ENCODE measurements at places on chromosomes 7 and 10.

GRCh38 chr7:70694434-70694970 lies 437.4 kb upstream of the GALNT17 start:
- DNase-seq, result no peak

DNA sequence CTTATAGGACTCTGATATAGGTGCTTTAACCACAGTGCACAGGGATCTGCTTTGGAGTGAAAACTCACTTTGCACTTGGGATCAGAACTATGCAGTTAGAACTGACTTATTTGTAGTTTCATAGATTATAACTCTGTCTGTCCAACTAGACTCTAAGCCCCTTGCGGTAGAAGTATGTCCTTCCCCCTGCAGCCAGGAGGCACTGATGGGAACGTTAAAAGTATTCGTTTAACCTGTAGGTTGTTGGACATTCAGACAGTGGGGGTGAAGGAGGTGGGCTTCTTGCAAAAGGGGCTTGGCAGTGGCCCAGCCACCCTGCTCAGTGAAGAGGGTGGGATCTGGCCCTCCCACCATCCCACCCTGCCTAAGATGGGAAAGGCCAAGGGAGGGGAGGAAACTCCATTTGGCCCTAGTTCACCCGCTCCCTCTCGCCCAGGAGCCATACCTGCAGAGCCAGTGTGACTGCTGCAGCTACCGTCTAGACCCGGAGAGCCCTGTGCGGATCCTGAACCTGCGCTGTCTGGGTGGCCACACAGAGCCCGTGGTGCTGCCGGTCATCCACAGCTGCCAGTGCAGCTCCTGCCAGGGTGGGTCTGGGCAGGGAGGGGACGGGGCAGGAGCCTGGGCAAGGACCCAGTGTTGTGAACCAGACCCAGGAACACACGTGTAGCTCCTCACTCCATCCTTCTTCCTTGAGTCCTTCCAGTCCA lies 5.7 kb upstream of the ZNF862 start:
- DNase-seq, result no peak

GRCh38 chr10:60942788-60943315 lies 1.1 kb downstream of the RHOBTB1 start:
- DNase-seq, result peak; percentile 9

GRCh38 chr7:100589341-100589947 lies 3.3 kb downstream of the FBXO24 start:
- no peak for DNase-seq

DNA sequence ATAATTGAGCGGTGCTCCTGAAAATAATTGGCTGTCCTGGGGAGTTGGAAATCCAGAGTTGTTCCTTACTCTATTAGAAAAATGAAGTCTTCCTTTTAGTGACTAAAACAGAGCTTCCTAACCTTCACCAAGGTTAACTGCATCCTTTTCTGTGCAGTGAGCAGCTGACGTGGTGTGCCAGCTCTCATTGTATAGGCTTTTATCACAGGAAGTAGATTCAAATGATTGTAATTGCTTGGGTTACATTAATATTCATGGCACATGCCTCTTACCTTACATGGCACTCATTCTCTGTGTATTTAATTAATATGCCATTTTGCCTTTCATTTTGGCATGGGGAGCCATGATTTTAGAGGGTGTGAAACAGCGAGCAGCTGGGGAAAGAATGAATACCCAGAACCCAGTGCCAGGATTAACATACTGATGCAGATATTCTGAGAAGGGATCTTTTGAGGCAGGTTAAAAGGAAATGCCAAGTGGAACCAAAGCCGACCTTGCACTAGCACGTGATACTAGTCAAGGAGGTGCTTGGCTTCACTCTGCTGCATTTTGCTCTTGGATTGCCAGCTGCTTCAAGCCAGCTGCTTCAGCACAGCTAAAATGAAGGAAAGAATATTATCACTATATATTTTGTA lies 115.3 kb downstream of the ST7 start:
- DNase-seq, result no peak

DNA sequence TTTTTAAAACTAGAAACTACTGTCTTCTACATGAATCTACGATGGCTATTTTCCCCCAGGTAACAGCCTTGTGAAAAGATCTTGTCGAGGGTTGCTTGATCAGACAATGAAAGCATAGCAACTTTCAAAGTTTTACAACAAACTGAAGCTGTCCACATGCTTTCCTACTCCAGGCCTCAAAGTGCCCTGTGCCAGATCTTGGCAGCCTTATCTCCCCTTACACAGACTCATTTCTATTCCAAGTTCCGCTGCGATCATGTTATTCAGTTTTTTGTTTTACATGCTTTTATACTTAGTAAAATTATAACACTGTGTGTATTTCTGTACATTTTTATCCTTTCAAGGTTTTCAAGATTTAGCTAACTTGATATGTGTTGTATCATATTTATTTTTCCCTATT lies 661.7 kb upstream of the SORCS1 start:
- DNase-seq, result no peak

DNA sequence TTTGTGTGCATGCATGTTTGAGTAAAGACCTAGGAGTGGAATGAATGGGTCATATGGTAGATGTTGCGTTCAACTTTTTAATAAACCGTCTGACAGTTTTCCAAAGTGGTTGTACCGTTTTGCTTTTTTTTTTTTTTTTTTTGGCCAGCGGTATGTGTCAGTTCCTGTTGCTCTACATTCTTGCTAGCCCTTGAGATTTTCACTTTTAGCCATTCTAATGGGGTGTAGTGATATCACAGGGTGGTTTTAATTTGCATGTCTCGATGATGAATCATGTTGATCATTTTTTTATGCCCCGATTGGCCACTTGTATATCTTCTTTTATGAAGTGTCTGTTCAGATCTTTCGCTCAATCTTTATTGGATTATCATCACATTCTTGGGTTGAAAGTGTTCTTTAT lies 320.7 kb downstream of the CAMK1D start:
- DNase-seq, result no peak

DNA sequence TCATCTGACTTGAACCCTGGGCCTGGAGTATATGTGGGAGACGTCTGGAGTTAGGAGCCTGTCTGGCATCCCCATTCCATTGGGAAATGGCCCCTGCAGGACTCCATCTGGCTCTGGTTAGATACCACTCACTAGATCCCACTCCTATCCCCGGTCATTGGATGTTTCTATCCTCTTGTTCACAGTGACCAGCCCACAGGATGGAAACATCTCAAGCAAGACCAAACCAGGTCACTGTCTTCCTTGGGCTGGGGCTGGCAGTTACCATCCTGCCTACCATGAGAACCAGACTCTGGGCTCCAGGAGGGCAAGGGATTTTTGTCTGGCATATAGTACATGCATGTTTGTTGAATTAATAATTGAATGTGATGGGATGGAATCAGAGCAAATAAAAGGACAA lies 415.7 kb downstream of the GRID1 start:
- DNase-seq, result no peak

- DNase-seq, result no peak
Measured at GRCh38 chr10:118115701-118116100, 69.0 kb upstream of the RAB11FIP2 start.

DNA sequence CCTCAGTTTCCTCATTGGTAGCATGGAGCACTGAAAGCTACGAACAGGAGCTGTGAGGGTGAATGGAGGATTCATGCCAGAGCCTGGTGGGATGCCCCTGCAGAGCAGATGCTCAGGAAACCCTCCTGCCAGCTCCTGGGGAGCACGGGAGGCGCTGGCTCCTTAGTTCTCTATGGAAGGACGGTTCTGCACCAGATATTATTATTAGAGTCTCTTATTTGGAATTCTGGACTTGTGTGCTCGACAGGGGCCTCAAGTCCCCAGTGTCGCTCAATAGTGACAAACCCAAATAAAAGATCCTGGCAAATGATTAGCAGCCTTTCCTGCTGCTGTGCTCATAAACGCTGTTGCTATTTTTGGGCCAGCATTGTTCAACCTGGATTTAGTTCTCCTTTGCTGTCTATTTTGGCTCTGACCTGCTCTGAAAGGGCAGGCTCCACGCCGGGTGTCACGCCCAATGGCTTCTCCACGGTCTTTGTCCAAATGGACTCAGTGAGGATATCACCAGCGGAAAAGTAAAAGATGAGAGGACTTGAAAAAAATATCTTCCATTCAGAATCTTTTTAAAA lies 23.0 kb upstream of the KLF6 start:
- no peak for DNase-seq

- DNase-seq, result no peak
Measured at GRCh38 chr7:71384094-71384493, 252.2 kb downstream of the GALNT17 start.

DNA sequence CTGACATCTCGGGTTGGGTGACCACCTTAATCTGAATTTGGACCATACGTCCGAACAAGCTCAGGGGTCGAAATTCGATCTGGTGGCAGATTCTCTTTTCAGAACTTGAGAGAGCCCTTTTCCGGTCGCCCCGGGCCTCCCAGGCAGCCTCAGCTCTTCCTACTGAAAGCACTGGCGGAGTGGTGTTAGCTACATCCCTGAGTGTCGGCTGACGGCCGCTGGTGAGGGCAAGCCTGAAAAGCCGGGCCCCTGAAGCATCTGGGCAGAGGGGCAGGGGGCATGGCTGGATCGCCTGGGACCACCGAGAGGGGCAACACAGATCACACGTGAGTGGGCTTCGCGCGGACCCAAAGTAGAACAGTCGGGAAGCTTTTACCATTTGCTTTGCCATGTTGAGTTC lies 116.1 kb downstream of the SMURF1 start:
- no peak for DNase-seq

- no peak for DNase-seq
Measured at GRCh38 chr7:150567871-150568301, 696 bp downstream of the GIMAP4 start.

DNA sequence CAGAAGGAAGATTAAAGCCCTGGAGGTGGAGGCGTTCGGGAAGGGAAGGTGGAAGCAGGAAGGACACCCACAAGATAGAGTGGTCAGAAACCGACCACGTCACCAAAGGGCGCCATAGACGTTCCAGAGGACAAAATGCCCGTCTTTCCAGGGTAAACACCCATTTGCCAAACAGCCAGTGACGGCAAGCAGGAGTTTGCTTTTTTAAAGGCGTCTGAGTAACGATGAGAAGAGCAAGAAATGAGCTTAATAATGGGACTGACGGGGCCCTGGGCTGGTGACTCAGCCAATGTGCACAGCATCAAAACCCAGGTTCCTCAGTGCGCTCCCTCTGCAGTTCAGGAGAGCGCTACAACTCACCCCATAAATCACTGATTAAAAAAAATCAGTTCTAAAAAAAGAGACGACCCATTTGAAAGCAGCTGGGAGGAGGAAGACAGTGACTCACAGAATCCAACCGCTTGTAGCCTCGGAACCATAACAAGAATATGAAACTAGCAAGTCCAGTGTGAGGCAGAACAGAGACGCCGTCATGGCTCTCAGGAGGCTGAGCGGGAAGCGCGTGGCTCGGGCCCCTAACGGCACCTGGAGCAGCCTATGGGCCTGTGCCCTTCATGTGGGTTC lies 5.9 kb downstream of the DIP2C start:
- peak; percentile 85 for DNase-seq

DNA sequence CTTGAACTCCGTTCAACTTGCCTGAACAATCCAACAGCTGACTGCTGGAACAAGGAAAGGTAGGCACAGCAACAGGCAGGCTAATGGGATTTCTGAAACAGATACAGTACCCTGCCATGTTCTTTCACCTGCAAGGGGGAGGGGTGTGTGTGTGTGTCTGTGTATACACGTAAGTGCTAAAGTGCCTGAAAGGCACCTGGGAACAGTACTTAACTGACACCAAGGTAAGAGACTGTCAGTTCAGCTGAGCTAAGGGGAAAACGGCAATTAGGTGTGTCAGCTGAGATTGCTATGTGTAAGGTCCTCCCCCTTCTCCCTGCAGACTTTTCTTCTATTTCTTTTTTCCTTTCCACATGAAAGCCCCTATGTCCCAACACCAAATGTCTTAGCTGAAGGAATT lies 27.0 kb downstream of the NAMPT start:
- no peak for DNase-seq

- DNase-seq, result no peak
Measured at GRCh38 chr10:101297901-101298486, 56.0 kb upstream of the BTRC start.

GRCh38 chr7:6277476-6277875 lies 5.1 kb upstream of the CYTH3 start:
- no peak for DNase-seq

DNA sequence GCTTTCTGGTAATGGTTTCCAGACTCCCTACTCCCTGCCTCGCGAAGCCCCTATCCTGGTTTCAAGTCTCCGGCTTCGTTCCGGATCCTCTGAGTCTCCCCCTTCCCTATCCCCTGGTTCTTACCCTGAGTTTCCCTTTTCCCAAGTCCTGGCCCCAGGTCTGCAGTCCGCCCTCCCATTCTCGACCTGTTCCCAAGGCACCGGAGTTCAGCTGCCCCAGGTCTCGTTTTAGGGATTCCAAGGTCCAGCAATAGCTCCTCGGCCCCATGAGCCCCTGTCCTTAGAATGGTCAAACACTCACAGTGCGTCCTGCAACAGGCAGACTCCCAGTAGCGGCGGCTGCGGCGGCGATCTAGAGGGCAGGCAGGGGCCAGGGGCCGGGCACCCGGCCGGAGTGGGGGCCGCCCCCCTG lies 274 bp downstream of the PITX3 start:
- DNase-seq, result no peak

DNA sequence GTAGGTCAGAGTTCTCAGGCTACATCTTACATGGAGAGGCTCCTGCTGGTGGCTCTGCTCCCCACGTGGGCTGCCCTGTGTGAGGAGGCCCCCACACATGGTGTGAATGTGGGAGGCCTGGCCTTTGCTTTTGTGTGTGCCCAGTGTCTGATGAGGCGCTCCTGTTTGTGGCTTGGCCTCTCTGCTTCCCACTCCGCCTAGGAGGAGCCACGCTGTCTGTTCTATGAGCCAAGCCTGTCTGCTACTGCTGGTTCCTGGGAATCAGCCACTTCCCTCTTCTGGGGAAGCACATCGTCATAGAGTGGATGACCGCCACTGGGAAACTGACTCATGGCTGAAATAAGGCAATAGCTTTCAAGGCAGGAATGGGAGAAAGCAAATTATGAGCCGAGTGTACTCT lies 87.1 kb downstream of the CYP26A1 start:
- peak; percentile 9 for DNase-seq

DNA sequence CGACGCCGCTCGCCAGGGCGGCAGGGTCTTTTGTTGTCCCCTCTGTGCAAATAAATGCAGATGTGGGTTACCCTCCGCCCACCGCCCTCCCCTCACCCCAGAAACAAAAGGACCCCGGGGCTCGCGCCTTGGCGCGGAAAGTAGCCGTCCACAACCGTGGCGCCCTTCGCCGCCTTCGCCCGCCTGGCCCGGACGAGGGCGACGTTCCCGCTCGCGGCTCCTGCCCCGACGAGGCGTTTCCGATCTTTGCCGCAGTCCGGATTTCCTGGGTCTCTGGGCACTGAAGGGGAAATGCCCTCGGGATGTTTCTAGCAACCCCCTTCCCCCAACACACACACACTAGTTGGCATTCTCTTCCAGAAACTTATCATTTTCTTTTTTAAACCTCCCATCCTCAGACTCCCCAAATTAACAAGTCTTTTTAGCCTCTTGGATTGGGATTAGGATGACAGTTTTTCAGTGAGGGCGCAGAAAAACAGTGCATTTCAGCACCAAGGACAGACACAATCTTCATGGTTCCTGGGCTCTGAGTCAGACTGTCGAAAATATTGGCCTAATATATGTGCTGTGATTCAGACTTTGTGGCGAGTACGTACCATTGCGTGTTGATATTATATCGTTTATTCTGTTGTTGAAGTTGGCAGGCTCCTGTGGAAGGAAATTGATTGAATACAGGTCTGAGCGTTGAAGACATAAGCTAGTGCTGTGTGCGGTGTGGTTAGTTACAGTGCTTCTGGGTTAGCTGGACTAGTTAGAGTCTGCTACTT lies 771 bp downstream of the PHYHIPL start:
- peak; percentile 74 for DNase-seq

- no peak for DNase-seq
Measured at GRCh38 chr7:11951909-11952308, 119.9 kb upstream of the THSD7A start.

GRCh38 chr7:143392875-143393266 lies 11.7 kb downstream of the ZYX start:
- DNase-seq, result no peak

- no peak for DNase-seq
Measured at GRCh38 chr10:25142116-25142864, 32.5 kb upstream of the GPR158 start.
